Stimulated activated CD8-positive, alpha-beta memory T cell treated with anti-CD3 and anti-CD28 coated beads, Interleukin-4, amount 100 ng/mL, for 1 hour (primary cell): ENCODE measurements at places on chromosomes 7 and 10.

- no peak for DNase-seq
Observed at GRCh38 chr7:8134089-8134733, 127.8 kb downstream of the ICA1 start.

DNA sequence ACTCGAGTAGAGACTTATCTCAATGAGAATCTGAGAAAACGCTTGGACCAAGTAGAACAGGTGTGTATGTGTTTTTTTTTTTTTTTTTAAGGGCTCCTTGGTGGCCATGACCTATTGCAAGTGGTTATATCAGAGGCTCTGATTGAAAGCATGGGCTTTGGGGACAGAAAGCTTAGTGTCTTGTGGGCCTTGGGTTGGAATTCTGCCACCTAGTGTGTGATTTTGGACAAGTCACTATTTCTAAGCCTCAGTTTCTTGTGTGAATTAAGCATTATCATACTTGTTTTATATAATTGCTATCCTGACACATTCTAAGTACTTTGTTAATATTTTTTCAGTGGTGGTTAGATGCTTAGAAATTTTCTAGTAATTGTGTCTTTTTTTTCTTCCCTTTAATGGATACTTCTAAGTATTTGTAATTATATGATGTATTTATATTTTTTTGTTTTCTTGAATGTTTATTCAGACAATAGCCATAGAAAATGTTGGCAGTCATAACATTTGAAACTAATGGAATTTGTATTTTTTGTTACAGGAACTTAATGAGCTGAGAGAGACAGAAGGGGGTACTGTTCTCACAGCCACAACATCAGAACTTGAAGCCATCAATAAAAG lies 33.1 kb downstream of the SMC3 start:
- no peak for DNase-seq

DNA sequence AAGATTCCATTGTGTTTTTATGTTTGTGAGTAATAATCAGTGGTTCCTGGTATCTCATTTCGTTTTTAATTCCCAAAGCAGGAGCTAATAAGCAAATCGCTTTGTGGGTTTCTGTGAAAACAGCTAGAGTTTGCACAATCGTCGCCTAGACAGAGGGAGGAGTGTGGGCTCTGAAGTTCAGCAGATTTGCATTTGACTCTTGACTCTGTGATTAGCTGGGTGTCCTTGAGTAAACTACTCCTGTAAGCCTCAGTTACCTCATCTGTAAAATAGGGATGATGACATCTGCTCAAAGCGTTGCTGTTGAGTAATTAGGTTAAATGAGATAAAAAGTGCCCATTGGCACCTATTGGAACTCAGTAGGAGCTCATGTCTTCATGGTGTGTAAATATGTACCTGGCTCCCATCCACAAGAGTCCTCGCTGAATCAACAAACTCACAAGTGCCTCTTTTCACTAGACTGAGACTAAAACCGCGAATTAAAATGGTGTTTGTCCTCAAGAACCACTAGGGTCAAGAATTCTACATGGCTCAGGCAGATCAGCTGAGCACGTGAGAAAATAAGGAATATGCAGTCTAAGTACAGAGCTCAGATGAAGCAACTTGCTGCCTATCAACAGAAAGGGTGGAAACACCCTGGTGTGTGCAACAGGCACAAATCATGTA lies 385.8 kb upstream of the C7orf33 start:
- no peak for DNase-seq

DNA sequence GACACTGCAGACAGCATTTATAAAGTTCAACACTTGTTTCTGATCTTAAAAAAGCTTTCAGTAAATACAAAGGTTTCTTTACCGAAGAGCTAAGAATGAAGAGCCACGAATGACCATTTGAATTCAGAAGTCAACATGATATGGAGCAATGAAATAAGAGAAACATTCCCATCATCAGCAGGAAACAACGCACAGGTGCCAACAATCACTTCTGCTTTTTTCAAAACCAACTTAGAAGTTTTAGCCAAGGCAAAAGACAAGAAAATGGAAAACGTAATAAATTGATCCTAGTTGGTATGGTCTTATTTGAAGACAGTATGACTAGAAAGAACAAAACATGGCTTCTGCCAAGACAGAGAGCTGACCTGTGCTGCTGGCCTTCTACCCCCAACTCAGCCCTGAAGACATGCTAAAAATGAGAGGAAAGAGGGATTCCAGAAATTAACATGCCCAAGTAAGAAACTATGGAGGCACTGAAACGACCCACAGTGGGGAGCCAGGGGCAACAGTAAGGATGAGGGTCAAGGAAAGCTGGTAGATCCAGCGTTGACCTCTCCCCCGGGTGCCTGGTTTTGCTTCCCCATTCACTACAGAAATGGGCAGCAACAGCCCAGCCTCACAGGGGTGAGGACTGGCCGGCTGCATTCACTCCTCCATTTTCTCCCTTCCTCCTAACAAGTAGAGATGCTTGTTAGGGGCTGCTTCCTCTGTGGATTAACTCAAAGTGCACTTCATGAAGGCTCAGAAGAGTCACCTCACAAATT lies 30.1 kb downstream of the VPS41 start:
- DNase-seq = no peak

GRCh38 chr10:7092603-7093002 lies 318.2 kb downstream of the SFMBT2 start:
- DNase-seq = no peak

GRCh38 chr10:89100680-89101079 lies 106.4 kb downstream of the CH25H start:
- DNase-seq = no peak

DNA sequence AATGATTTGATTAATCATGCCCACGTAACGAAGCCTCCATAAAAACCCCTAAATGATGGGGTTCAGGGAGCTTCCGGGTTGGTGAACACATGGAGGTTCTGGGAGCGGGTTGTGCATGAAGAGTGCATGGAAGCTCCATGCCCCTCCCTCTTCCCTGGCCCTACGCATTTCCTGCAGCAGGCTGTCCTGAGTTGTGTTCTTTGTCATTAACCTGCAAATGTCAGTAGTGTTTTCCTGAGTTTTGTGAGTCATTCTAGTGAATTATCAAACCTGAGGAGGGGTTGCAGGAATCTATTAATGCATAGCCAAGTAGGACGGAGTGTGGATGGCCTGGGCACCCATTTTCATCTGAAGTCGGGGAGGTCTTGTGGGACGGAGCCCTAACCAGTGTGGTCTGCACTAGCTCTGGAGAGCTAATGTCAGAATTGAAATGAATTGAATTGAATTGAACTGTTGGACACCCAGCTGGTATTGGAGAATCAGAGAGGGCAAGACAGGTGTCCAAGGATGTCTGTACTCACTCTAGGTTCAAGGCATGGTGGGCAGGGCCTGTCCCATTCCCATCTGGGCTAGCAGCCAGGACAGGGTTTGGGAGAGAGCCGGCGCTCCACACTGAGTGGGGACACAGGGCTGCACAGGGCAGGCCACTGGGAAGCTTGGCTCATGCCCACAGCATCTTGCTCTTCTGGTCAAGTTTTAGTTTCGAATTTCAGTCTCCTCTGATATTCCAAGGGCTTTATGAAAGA lies 22.3 kb upstream of the ARHGAP22 start:
- no peak for DNase-seq

DNA sequence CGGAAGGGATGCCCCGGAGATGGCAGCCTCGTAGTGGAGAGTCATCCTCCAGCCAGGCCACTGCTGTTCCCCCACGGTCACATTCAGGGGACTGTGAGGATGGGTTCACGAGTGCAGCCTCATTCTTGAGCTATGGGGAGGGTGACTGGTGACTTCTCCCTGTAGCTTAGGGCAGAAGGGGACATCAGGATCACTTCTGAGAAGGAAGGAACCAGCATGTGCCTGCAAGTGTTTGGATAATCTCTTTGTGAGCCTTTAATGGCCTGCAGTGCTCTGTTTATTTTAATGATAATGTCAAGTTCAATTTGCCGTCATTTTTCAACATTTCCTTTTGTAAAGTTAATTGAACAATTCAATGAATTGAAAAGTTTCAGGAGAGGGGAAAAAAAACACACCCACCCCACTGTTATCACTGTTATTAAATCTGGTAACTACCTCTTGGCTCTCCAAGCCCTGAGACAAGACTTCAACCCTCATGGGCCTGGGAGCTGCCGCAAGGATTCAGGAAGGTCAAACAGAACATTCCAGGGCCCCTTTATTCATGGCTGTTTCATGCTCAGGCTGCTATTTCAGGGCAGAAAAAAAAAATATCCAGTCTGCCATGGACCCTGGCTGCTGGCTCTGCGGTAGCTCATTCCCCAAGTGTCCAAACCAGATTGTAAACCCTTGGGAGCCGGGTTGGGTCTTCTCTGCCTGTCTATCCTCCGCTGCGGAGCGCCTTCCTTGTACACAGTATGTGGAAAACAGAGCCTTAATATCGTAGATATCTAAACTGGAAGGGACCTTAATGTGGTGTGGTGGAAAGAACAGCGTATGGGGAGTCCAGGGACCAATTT lies 100.4 kb downstream of the CDH23 start:
- DNase-seq = no peak

GRCh38 chr10:79023240-79024162 lies 45.3 kb upstream of the ZMIZ1 start:
- DNase-seq = no peak

DNA sequence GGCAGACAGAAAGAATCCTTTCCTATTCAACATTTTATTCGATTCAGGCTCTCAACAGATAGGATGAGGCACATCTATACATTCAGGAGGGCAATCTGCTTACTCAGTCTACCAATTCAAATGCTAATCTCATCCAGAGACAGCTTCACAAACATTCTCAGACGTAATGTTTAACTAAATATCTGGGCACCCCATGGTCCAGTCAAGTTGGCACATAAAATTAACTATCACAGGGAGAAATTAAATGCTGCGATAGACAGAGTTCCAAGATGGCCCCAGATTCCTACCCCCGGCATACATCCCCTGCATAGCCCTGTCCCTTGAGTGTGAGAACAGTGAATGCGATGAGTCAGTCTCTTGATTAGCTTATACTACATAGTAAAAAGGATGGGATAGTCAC lies 184.3 kb downstream of the FGFR2 start:
- no peak for DNase-seq

- no peak for DNase-seq
Observed at GRCh38 chr10:90969947-90970673, 49.2 kb upstream of the ANKRD1 start.

GRCh38 chr10:623477-624311 lies 65.8 kb downstream of the DIP2C start:
- no peak for DNase-seq

- DNase-seq = no peak
Observed at GRCh38 chr7:50706469-50706937, 76.2 kb downstream of the GRB10 start.

DNA sequence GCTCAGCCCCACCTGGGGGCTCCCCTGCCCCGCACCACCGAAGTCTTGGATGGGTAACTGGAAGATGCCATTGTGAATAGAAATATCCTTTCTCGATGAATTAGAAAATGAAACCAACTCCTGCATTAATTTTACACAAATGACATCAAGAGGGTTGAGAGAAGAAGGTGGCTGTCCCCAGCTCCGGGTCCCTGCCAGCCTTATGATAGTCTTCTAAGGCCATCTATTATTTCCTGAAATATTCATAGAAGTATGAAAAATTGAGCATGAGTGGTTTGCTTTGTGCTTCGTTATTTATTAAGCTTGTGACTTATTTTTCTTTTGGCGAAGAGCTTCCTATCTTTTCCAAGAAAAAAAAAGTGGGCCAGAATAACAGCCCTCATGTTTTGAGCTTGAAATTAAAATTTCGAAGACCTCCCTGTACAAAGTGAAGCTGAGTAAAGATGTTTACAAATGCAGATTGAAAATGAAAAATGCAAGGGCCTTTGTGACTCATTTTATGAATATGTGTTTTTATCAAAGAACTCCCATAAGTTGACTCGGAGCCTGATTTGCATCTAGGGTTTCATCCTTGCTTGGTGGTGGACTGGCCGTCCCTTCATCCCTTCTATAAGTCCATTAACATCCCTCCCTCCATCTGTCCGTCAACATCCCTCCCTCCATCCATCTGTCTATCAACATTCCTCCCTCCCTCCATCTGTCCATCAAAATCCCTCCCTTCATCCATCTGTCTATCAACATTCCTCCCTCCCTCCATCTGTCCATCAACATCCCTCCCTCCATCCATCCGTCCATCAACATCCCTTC lies 20.5 kb upstream of the CFAP46 start:
- DNase-seq = no peak

DNA sequence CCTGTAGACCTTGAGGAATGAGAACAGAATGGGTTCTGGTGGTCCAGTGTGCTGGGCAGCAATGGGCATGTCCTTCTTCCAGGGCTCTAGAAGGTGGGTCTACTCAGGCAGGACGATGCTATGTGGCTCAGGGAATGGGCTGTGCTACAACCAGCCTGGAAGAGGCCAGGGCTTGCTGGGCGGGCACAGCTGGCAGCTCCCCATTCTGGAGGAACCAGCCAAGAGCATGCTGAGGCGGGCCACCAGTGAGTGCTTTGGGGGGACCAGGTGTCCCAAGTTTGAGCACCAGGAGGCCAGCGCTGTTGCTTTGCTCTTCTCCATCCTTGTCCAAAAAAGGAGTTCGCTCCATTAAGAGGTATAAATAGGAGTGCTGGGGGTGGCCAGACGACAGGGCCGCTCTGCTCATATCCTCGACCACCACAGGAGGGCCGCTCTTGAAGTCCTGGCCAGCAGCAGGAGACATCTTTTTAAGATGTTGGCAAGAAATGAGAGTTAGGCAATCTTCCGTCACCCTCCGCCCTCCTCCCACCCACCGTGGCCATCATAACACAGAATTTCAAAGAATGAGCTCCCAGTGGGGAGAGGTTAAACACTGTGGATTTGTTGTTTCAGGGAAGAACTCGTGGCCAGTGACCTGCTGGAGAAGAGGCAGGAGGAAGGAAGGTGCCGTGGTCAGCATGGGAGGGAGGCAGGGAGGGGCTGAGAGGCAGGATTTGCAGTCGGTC lies 141.3 kb downstream of the GRK5 start:
- no peak for DNase-seq

DNA sequence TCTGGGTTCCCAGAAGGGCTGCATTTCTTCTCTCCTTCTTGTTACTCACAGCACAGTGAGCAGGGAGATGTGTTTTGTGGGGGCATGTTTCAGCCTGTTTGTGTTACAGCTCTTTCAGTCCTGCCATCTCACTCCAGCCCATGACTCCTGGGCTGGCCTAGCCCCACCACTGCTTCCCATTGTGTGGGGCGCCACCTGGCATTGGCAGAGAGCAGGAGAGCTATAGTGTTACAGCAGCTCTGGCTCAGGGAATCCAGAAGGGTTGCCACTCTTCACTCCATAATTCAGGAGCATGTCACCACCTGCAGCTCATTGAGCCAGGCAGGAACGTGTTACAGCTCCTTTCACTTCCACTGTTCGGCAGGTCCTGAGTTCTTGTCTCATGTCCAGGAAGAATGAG lies 30.0 kb downstream of the CLDN12 start:
- no peak for DNase-seq

GRCh38 chr10:73959484-73960243 lies 38.3 kb upstream of the VCL start:
- no peak for DNase-seq

DNA sequence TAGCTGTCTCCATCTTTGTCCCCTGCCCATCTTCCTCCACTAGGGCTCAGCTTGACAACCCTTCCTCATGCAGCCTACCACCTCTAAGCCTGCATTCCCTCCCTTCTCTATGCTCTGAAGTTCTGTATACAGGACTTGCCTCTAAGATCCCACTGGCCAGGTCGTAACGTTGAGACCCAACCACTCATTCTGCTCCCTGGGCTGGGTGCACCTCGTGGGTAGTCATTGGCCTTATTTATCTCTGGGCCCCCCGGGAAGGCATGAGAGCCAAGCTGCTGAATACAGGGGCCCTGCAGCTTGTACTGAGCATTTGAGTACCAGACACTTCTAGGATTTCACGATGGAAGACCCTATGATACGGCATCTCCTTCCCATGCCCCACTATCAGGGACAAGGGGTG lies 31.2 kb downstream of the MYL10 start:
- DNase-seq = no peak

- DNase-seq = no peak
Observed at GRCh38 chr7:85695533-85695932, 508.7 kb upstream of the SEMA3D start.

- no peak for DNase-seq
Observed at GRCh38 chr7:36982766-36983165, 258.5 kb upstream of the AOAH start.
